GM23338 (cell line): ENCODE measurements at places on chromosomes 7 and 10. TPM values are rescaled to one million over a fixed set of nuclear protein-coding genes. Genes with fewer than 3 reads are reported as not detected.

DNA sequence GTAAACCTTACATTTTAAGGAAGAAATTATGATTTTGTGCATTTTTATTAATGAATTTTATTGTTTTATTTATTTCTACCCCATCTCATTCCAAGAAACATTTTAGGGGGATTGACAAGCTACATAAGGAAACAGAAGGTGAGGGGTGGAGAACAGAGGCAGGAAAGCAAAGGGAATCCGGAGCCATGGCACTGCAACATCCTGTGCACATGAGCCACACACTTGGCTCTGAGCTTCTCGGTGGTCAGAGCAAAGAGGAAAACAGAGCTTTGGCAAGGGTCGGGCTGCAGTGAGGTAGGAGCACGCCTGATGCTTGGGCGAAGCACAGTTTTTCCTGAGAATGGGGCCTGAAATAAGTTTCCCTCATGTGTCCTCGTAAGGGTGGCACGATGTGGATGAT is 68.9 kb downstream of the COL13A1 start:
- DNase-seq = no peak

GRCh38 chr10:23055424-23056185 is 39.8 kb upstream of the MSRB2 start:
- peak; percentile 63 for DNase-seq

DNA sequence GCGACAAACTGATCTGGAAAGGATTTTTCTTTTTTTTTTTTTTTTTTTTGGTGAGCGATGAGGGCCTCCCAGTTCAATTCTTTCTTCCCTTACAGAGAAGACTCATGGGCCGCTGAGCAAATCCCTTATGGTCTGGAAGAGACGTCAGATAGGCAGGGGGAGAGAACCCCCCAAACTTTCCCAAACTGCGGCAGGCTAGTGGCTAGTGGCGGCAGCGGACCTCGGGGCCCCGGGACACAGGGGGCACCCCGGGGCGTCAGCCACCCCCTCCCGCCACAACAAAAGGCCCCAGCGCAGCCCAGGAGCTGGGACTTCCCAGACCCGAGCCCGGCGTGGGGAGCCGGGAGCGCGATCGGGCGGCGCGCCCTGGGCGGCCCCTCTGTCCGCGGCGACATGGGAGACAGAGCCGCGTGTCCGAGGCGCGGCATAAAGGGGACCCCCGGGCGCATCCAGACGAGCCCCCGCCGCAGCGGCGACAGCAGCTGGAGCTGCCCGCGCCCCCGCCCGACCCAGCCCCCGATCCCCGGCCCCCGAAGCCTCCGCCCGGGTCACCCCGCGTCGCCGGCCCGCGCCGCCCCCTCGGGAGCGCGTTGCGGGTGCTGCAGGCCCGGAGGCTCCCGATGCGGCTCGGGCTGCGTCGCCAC is 755 bp downstream of the FAM171A1 start:
- peak; percentile 27 for DNase-seq

DNA sequence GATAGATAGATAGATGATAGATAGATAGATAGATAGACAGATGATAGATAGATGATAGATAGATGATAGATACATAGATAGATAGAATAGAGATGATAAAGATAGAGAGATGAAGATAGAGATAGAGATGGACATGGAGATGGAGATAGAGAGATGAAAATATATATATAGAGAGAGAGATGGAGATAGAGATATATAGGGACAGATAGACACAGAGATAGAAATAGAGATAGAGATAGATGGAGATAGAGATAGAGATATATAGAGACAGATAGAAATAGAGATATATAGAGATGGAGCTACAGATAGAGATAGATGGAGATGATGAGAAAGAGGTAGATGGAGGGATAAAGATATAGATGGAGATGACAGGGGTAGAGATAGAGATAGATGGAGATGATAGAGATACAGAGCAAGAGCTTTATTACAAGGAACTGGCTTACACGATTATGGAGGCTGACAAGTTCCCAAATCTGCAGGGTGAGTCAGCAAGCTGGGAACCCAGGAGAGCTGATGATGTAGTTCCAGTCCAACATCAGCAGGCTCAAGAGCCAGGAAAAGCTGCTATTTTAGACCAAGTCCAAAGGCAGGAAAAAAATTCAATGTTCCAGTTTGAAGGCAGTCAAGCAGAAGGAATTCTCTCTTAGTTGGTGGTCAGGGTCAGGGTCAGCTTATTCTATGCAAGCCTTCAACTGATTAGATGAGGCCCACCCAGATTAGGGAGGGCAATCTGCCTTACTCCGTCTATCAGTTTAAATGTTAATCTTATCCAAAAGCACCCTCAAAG is 37.1 kb downstream of the CAV1 start:
- DNase-seq = no peak

DNA sequence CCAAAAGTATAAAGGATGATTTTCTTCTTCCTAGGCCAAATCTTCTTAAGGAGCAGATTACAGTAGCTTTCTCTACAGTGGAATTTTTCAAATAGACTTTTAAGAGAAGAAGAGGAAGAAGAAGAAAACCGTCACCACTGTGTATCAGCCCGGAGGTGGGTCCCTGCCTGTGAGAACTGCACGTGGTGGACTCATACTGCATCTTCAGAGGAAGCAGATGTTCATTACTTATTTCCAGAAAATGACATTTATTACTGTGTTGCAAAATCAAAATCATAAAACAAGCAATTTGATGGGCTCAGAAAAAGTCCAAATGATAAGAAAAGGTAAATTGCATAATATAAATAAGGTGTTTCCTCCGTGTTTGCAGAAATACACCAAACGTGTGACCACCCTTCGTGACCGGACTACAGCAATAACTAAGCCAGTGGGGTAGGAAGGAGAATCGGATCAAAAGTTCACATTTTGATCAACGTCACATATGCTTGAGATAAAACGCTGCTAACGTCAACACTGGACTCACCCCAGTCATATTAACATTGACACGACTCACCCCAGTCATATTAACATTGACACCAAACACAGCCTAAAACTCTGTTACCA is 179.2 kb downstream of the PTPRN2 start:
- DNase-seq = no peak

GRCh38 chr7:123935436-123936381 is 10.7 kb downstream of the SPAM1 start:
- no peak for DNase-seq

- DNase-seq = no peak
Observed at GRCh38 chr10:7479861-7480598, 69.2 kb upstream of the SFMBT2 start.

DNA sequence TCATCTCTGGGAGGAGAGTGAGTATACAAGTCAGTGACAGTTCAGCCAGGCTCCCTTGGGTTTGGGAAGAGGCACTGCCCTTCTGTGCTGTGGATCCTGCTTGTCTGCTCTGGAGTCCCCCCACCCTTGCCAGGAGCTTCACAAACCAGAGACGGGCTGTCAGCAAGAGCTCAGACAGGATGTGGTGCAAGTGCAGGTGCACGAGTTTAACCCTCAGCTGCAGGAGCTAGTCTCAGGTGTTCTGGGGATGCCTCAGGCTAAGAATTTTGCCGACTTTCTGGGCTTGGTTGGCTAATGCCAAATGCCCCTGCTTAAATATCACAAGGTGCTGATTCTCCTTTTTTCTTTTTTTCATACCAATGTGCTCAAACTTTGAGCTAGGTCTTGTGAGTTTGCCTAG is 22.3 kb downstream of the ZNF783 start:
- peak; percentile 35 for DNase-seq

DNA sequence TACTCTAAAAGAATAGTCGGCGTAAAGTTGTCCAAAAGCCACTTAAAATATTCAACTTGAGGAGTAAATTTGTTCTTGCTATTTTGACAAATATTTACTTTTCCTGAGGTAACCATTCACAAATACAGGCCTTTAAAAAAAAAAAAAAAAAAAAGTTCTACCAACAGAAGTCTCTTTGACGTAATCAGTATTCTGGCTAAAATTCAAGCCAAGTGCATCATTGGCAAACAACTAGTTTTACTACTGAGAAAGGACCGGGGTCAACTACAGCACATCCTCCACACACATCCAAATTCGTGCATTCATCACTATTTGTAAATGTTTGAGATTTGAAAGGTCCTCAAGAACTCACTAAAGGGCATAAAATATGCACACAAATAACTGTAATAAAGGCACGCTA is 2.0 kb downstream of the OAT start:
- no peak for DNase-seq

DNA sequence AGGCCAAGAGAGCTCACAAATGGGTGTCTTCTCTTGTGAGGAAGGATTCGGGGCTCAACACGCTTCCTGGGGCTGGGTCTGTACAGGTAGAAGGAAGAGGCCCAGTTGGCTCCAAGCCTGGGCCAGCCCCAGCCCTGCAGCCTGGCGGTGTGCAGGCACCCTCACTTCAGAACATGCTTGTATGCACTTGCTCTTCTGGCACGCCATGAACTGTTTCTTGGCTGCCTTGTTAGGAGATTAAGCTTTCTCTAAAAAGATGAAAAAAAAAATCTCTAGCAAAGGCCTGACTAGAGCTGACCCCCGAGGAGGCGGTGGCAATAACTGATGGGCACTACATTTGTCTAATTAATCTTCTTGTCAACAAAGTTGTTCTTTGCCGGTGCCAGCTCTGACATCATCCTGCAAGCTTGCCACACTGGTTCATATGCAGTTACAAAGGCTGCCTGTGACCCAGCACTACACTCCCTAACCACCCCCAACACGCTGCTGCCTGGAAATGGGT is 94.7 kb downstream of the WDR11 start:
- no peak for DNase-seq

DNA sequence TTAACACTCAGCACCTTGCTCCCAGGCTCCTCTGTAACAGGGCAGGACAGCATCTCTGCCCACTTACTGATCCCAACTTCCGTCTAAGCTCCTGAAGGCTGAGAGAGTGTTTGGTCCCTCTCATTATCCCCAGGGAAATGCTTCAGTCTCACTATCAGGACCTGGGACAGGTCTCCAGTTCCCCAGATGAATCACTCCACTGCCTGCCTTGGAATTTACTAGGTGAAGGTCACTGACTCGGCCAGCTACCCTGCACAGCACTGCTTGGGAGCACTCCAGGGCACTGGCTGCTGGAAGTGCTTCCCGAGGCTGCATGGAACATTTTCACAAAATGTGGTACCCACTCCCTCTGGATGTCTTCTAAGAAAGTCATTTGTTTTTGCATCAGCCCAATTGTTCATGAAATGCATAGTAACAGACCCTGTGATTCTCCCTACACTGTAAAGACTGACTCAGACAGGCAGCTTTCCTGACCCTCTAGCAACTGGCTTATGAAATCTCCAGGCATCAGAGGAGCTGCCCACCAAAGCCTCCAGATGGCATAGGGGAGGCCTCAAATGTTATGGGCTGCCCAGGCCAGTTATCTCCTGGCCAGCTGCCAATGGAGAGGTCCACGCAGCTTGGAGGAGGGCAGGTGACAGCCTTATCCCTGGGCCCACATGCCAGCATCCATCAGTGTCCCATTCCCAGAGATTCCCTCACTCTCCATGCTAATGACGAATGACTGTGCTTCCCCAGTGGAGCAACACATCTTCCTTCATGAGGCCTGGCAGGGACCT is 89.1 kb downstream of the GFRA1 start:
- DNase-seq = peak; percentile 21

- DNase-seq = no peak
Observed at GRCh38 chr7:149171892-149172533, 23.3 kb upstream of the ZNF282 start.

GRCh38 chr7:21565614-21566013 is 22.8 kb downstream of the DNAH11 start:
- DNase-seq = no peak

GRCh38 chr7:128114806-128115205 is 83.6 kb upstream of the LRRC4 start:
- no peak for DNase-seq

GRCh38 chr7:15525652-15526263 is 36.1 kb downstream of the AGMO start:
- DNase-seq = no peak

- no peak for DNase-seq
Observed at GRCh38 chr7:1134951-1135350, 25.0 kb downstream of the ZFAND2A start.

DNA sequence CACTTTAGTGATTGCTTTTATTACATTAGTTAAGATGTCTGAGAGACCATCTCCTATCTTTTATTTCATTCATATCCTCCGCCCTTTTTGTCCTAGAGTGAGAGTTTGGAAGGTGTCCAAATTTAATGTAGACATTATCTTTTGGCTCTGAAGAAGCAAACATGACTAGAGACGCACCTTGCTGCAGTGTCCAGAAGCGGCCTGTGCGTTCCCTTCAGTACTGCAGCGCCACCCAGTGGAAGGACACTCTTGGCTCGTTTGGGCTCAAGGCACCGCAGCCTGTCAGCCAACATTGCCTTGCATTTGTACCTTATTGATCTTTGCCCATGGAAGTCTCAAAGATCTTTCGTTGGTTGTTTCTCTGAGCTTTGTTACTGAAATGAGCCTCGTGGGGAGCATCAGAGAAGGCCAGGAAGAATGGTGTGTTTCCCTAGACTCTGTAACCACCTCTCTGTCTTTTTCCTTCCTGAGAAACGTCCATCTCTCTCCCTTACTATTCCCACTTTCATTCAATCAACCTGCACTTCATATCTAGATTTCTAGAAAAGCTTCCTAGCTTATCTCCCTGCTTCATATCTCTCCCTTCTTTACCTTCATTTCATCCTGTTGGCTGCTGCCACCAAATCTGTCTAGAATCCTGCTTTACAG is 10.4 kb upstream of the CLCN1 start:
- peak; percentile 87 for DNase-seq

GRCh38 chr10:47372726-47373125 is 11.4 kb downstream of the ZNF488 start:
- DNase-seq = no peak

DNA sequence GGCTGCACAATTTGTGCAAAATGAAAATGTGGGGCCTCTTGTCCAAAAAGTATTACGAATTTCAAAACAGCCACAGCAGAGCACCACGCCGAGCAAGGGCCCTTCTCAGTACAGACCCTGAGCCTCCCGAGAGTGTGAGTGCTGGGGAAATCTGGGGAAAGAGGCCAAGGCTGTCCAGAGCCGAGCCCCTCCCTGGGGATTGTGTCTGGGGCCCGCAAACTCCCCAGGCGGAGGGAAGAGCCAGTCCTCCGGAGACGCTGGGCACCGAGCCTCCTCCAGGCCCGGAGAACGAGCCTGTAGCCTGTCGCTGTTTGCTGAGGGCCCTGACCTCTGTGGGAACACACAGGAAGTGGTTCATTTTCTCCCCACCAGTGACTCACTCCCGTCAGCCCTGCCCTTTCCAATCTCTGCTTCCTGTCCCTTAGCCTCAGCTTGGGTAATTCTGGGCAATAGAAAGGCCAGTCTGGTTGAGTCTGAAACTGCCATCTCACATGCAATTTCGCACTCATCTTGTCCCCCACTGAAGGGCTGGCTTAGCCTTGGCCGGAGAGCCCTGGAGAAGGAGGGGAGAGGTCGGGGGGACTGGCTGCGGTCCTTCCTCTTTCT is 19.5 kb upstream of the GNA12 start:
- DNase-seq = peak; percentile 58

CCM2 gene
- total RNA-seq = 37.0 and 40.1 TPM in 2 replicates

NUTM2E gene
- total RNA-seq = 0.12 TPM in 1 of 2 replicates, not detected in the other

PVRIG gene
- total RNA-seq = not detected in 2 replicates

SNX8 gene
- 15.6 and 44.3 TPM in 2 replicates for total RNA-seq
